Cardiac atrium fibroblast (primary cell): ENCODE measurements at places on chromosomes 4 and X. TPM values are rescaled to one million over a fixed set of nuclear protein-coding genes. Genes with fewer than 3 reads are reported as not detected.

The DMRTC1B gene
- total RNA-seq, result not detected in 2 replicates

The CYBB gene
- 0.36 TPM in 1 of 2 replicates, not detected in the other for total RNA-seq

The BEX1 gene
- 0.32 and 1.3 TPM in 2 replicates for total RNA-seq

The PNMA3 gene
- 0.32 TPM in 1 of 2 replicates, not detected in the other for total RNA-seq

The ARHGAP36 gene
- not detected in 2 replicates for total RNA-seq

The TAF7L gene
- not detected in 2 replicates for total RNA-seq

The OTUD6A gene
- total RNA-seq, result not detected in 2 replicates

The ANTXR2 gene
- total RNA-seq, result 22.2 and 33.0 TPM in 2 replicates

The LEF1 gene
- 1.3 TPM in 1 of 2 replicates, not detected in the other for total RNA-seq

The TLL1 gene
- total RNA-seq, result under 0.01 and 0.16 TPM in 2 replicates

The GPR82 gene
- not detected in 2 replicates for total RNA-seq

The CABS1 gene
- total RNA-seq, result not detected in 2 replicates

The SLC10A4 gene
- total RNA-seq, result not detected in 2 replicates

The GLRA2 gene
- not detected in 2 replicates for total RNA-seq

The HAND2 gene
- total RNA-seq, result 11.0 TPM in 2 replicates

The VEGFD gene
- total RNA-seq, result not detected in 2 replicates

The INTS6L gene
- total RNA-seq, result 3.7 and 4.3 TPM in 2 replicates

The BEND2 gene
- total RNA-seq, result not detected in 2 replicates

The FGG gene
- not detected in 2 replicates for total RNA-seq

The ARMCX1 gene
- 15.9 and 31.8 TPM in 2 replicates for total RNA-seq

The NEUROG2 gene
- total RNA-seq, result not detected in 2 replicates

The SLC25A4 gene
- 6.8 and 7.8 TPM in 2 replicates for total RNA-seq

The VCX2 gene
- total RNA-seq, result not detected in 2 replicates

The MAML3 gene
- 1.6 and 2.1 TPM in 2 replicates for total RNA-seq

The CSAG3 gene
- total RNA-seq, result not detected in 2 replicates

The TASL gene
- not detected in 2 replicates for total RNA-seq

The ANXA3 gene
- 12.8 and 20.6 TPM in 2 replicates for total RNA-seq

The CDKL5 gene
- 2.5 and 3.2 TPM in 2 replicates for total RNA-seq

The NAA11 gene
- total RNA-seq, result not detected in 2 replicates

The PPP4R3C gene
- not detected in 2 replicates for total RNA-seq

The BST1 gene
- 29.0 and 30.3 TPM in 2 replicates for total RNA-seq

The STPG2 gene
- not detected in 2 replicates for total RNA-seq

The MAGEB2 gene
- total RNA-seq, result not detected in 2 replicates

The VCX3B gene
- not detected in 2 replicates for total RNA-seq

The EREG gene
- total RNA-seq, result 2.8 TPM in 1 of 2 replicates, not detected in the other

The DOK7 gene
- not detected in 2 replicates for total RNA-seq

The NXF2 gene
- total RNA-seq, result not detected in 2 replicates

The ASMT gene
- not detected in 2 replicates for total RNA-seq

The VBP1 gene
- total RNA-seq, result 52.4 and 53.6 TPM in 2 replicates

The CSAG1 gene
- not detected in 2 replicates for total RNA-seq

The HPSE gene
- 13.1 and 15.2 TPM in 2 replicates for total RNA-seq

The APELA gene
- not detected in 2 replicates for total RNA-seq

The G6PD gene
- total RNA-seq, result 285 and 345 TPM in 2 replicates

The F8A1 gene
- 0.72 and 1.9 TPM in 2 replicates for total RNA-seq

The RCHY1 gene
- total RNA-seq, result 5.8 and 11.8 TPM in 2 replicates

The IL2 gene
- total RNA-seq, result not detected in 2 replicates

The SSX1 gene
- total RNA-seq, result not detected in 2 replicates
